Keratinocyte (primary cell): ENCODE measurements at places on chromosomes 2 and 18.
A peak's percentile ranks its signal among the peaks of the same experiment; 100 is the strongest.

DNA sequence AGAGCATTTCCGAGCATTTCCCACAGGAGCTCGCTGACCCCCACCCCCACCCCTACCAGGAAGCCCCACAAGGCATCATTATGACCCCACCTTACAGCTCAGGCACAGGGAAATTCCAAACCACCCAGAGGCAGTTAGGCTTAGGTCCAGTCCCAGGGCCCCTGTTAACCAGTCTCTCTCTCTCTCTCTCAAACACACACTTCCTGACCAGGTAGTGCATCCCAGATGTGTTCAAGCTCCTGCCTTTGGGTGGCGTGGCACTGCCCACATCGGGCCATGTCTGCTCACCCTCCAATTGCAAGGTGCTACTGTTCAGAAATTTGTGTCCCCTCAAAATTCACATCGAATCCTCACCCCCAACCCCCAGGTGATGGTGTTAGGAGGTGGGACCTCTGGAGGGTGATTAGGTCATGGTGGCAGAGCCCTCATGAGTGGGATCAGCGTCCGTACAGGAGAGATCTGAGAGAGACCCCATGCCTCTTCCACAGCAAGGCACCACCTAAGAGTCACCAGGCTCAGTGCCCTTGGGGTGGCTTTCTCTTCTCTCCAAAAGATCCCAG lies 8.8 kb downstream of the COPS9 start:
- no peak for DNase-seq

GRCh38 chr18:7038330-7038851 lies 79.2 kb downstream of the LAMA1 start:
- DNase-seq = no peak

DNA sequence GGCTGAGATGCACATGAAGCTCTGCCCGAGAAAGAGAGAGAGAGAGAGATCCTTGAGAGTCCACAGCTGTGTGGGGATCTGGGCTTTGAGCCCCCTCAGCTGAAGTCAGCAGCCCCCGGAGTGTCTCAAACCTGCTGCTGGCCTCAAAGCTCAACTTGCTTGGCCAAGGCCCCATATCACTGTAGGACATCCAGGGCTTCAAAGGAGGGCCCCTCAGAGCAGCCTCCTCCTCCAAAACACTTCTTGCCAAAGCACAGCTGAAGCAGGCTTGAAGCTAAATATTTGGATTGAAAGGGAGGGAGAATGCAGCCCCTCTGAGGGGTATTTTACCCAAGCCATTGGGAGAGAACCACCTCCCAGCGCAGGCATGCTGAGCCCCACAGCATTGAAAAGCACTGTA lies 357.6 kb downstream of the OSR1 start:
- no peak for DNase-seq

DNA sequence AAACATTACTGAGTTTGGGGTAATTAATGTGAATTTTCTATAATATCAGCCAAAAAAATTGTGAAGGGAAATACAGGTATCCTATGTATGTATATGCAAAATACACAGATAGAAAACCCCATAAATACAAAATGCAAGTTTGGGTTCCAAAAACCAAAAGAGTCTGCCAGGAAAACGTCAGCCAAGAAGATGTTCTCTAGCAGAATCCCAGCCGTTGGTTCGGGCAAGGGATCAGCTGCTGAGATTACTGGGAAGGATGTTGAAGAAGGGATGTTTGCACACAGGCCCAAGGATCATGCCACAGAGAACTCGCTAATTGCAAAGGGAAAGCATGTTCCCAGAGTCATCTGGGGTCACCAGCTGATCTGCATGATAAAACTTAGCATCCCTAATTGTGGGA lies 9.5 kb upstream of the ANO7 start:
- DNase-seq = no peak

- no peak for DNase-seq
Measured at GRCh38 chr2:24434541-24434940, 56.5 kb upstream of the NCOA1 start.

GRCh38 chr18:59109375-59109774 lies 30.3 kb upstream of the SEC11C start:
- DNase-seq = no peak

- DNase-seq = no peak
Measured at GRCh38 chr2:20758997-20759396, 63.9 kb downstream of the LDAH start.

- DNase-seq = no peak
Measured at GRCh38 chr2:55156984-55157383, 75.1 kb downstream of the CLHC1 start.

DNA sequence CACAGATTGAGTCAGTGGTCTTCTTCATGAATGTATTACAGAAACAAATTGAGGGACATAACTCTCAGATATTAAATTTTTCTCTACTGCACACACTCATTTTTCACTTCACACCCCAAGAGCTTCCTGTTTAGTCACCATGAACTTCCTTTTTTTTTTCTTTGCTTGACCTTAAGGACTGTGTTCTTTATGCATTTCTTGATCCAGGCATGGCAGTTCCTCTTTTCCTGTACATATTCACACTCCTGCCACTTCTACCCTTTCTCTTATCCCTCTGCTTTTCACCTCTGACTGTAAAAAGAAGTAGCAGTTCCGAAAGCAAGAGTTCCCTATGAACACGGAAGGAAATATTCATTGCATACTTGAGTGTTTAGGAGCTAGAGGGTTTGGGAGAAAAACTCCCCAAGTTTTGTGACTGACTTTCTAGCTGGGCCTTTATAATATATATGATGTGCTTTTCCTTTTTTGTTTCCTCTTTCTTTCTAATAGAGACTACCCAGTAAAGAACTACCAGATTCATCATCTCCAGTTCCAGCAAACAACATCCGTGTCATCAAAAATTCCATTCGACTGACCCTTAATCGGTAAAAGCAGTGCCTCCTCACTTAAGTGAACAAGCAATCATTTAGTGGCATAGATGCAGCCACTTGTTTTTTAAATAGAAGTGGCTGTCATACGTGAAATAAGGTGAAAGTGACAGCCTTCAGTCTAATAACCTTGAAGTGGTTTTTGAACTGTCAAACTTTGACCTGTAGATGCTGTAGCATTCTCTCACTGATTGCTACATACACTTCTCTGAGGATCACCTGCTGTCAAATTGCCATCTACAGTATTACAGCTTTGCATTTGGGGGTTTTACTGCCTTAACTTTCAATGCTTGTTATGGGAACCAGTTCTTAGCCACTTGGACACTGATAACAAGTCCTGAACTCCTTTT lies 40.8 kb downstream of the PAPOLG start:
- no peak for DNase-seq

DNA sequence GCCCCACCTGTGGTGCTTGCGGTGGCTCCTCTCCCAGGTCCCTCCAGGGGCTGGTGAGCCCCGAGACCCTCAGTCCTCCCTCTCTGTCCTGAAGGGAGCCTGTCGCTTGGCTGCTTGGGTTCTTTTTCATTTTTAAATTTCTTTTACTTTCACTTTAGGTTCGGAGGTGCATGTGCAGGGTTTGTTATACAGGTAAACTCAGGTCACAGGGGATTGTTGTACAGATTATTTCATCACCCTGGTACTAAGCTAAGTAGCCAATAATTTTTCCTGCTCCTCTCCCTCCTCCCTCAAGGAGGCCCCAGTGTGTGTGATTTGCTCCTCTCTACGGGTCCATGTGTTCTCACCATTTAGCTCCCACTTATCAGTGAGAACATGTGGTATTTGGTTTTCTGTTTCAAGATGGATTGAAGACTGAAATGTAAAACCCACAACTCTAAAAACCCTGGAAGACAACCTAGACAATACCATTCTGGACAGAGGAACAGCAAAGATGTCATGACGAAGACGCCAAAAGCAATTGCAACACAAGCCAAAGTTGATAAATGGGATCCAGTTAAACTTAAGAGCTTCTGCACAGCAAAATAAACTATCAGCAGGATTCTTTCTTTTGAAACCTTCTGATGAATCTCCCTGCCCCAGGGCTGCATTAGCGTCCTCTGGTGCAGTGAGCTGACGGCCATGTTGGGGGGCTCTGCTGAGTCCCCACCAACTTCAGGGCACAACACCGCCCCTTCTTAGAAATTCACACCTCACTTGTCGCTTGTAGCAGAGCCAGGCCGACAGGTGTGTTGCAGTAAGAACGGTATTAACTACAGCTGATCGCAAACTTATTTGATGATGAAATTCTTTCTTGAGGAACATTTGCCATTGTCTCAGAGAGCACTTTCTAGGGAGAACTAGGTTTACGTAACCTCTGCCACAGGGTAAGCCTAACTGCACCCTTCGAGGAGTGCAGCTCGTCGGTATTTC lies 135.3 kb downstream of the ZNF236 start:
- no peak for DNase-seq

GRCh38 chr18:6139007-6139406 lies 243.7 kb upstream of the TMEM200C start:
- DNase-seq = no peak

DNA sequence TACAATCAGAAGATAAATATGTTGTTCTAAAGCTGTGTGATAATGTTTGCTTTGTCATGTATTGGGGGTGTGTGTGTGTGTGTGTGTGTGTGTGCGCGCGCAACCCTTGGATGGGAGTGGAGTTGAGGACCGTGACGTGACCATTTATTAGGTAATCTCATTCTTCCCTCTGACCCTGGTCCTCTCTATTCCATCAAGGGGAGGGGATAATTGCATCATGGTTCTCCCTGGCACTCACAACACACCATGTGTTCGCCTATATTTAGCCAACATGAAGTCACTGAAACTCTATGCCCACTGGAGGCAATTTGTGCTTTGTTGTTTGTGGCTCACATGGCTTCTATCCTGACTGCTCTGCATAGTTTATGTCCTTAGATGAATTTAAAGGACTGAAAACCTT lies 79.8 kb upstream of the LRPPRC start:
- no peak for DNase-seq

DNA sequence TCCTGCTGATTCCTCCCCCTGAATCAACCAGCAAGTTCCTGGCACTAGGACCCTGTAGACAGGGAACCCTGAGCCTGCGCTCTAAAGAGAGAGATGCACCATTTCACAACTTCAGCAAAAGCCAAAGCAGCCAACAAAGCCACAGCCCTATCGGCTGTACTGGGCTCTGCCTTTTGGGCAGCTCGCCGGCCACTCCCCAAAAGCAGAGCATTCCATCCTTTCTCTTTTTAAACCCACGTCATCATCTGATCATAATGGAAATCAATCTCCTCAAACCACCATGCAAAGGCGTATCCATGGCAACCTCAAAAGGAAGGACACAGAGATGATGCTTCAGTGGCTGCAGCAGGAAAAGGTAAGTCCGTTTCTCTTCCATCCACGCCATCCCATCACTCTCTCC lies 5.3 kb upstream of the DCTN1 start:
- DNase-seq = no peak

GRCh38 chr2:46306988-46307655 lies 9.9 kb downstream of the EPAS1 start:
- DNase-seq = no peak

- DNase-seq = no peak
Measured at GRCh38 chr2:40321016-40321623, 130.8 kb downstream of the SLC8A1 start.

DNA sequence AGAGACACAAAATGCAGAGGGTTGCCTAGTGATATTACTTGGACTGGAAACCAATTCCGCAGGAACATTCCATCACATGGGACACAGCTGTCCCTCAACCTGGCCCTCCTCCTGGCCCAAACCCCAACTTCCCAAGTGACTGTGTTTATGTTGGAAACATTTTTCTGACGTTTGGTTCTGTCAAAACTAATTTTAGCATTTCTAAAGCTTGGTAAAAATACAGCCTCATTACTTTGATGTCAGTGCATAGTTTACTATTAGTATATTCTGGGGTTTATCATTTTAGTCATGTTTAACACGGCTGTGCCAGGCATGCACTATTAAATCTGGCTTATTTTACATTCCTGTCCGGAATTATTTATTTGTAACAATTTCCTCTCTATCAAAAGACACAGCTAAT lies 69.9 kb downstream of the GLI2 start:
- no peak for DNase-seq

DNA sequence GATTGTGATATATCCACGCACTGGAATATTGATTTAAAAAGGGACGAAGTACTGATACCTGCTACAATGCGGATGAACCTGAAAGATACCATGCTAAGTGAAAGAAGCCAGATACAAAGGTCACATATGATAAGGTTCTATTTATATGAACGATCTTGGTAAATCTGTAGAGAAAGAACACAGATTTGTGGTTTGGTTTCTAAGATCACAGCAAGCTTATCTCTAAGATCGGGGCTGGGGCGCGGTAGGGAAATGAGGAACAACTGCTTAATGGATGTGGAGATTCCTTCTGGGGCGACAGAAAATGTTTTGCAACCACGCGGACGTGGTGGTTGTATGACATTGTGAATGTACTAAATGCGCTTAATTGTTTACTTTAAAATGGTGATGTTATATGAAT lies 60.1 kb downstream of the NEDD4L start:
- DNase-seq = no peak

DNA sequence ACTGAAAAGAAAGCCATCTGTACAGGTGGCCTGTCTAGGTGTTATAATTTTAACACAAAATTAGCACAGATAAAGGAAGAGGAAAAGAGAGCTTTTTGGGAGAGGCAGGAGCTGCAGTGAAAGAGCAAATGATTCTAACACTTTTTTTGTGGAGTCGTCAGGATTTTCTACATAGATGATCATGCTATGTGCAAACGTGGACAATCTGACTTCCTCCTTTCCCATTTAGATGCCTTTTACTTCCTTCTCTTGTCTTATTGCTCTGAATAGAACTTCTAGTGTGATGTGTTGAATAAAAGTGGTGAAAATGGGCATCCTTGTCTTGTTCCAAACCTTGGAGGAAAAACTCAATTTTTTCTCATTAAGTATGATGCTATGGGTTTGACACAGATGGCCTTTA lies 334.5 kb downstream of the NBAS start:
- DNase-seq = no peak

DNA sequence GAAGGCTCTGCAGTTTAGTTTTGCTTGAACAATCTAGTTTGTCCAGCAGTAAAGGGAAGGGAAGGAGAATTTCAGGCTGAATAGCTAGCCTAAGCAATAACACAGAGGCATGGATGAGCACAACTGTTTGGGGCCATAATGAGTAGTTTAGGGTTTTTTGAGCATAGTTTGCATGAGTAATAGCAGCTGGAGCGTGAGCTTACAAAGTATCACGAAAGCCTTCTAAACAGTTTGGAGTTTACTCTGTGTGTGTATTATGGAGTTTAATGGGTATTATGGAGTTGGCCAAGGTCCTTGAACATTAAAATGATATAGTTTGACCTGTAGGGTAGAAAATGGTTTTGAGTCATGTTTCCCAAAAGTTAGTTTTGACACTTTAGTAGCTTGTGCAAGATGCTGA lies 782.3 kb downstream of the ERBB4 start:
- no peak for DNase-seq

GRCh38 chr2:14123436-14124103 lies 508.9 kb upstream of the LRATD1 start:
- no peak for DNase-seq

- no peak for DNase-seq
Measured at GRCh38 chr2:25043241-25043867, 1.5 kb downstream of the EFR3B start.

- DNase-seq = no peak
Measured at GRCh38 chr2:113720167-113720566, 36.3 kb downstream of the SLC35F5 start.

GRCh38 chr18:12741351-12741750 lies 38.5 kb downstream of the PSMG2 start:
- DNase-seq = peak; percentile 97
